ENCODE measurements at places on chromosomes 2 and 18.

- DNase-seq: no peak
Observed at GRCh38 chr2:237894986-237895543, 35.6 kb downstream of the RAMP1 start.

DNA sequence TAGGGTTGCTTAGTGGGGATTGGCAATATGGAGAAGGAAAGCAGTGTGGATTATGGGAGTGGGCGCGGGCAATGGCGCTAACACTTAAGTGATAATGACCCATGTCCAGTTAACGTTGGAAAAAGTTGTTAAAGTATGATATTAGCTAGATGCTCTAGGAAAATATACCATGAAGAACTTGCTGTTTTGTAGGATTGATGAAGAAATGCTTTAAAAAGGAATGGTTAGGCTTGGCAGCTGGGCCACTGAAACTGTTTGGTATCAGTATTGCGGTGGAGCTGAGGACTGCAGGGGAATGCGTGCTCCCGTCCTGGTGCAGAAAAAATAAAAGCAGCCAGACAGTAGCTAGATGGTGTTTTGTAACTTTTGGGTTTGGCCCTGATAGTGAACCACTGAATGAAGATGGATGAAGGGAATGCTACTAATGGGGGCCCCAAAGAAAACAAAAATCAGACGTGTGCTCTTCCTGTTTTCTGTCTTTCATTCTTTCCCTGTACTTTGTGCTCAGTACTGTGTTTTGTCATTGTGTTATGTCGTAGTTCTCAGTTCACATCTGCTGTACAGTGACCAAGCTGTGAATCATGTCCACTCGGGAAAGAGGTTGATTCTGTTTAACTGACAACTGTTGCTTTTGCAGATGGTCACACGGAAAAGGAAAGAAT lies 999 bp downstream of the INSIG2 start:
- no peak for DNase-seq

DNA sequence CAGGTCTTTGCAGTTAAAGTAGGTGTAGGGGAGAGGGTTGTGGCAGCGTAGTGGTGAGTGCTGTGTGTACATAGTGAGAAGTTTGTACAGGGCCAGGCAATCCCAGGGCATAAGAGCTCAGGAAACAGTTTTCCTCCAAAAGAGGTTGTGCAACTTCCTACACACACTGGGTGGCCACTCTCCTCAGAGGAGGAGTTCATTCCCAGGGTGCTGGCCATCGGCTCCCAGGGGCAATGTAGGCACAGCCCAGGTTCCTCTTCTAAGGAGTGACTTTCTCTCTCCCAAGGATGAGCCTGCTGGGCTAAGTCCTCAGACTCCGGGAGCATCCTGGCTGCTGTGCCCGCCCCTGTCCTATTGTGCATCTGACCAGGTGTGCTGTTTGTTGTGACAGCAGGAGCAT lies 3.0 kb downstream of the ACOXL start:
- no peak for DNase-seq

GRCh38 chr2:219025637-219026585 lies 15.4 kb downstream of the CFAP65 start:
- no peak for DNase-seq

DNA sequence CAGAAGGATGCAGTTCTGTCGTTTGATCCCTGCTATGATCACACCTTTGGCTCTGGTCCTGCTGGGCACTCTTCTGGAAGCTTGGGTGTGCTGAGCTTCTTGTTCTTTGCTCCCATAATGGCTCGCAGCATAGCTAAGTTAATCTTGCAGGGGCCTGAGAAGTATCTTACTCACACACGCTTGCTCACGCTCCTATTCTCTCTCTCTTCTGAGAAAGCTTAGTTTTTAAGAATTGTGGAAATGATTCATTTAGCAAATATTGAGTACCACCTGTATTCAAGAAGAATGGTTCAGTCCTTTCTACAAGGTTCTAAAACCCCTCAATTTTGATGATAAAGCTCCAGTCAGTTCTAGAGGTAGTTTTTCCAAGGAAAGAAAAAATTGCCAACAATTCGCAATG lies 40.6 kb downstream of the XRCC5 start:
- DNase-seq: no peak

GRCh38 chr2:231228223-231228622 lies 29.8 kb downstream of the ARMC9 start:
- peak; percentile 48 for DNase-seq

- no peak for DNase-seq
Observed at GRCh38 chr2:217971166-217971565, 31.6 kb downstream of the TNS1 start.

DNA sequence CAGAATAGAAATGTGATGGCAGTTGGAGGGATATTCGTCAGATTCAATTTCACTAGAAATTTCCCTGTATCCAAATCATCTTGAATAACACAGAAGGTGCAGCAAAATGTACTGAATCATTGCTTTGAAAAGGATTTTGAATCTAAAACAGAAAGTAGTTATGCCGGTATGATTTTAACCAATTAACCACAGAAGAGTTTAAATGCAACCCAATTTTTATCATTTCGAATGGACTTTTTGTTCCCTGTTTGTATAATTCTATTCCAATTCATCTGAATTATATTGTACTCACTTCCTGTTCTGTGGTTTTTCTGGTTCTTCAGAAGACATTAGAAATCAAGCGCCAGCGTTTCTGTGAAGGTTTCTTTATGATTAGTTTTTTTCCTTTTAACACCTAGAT lies 190.4 kb downstream of the MYO3B start:
- no peak for DNase-seq

DNA sequence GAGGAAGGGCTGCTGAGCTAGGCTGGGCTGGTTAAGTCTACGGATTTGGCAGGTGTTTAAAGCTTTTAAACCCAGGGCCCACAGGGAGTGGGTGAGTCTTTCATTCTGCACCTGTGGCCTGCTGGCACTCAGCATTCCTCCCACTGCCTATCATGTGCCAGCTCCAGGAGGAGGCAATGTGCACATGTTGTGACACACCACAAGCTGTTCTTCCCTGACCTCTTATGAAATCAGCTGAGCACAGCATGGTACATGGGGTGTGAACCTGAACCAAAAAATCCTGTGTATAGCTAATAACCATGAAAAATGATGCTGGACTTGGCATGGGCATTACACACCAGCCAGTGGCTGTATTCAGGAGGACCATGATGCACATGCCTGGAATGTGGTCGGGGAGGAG lies 297.9 kb upstream of the MMADHC start:
- DNase-seq: peak; percentile 61

GRCh38 chr2:217185265-217185995 lies 325.6 kb upstream of the TNP1 start:
- no peak for DNase-seq

- no peak for DNase-seq
Observed at GRCh38 chr2:57973621-57974186, 72.9 kb upstream of the VRK2 start.

DNA sequence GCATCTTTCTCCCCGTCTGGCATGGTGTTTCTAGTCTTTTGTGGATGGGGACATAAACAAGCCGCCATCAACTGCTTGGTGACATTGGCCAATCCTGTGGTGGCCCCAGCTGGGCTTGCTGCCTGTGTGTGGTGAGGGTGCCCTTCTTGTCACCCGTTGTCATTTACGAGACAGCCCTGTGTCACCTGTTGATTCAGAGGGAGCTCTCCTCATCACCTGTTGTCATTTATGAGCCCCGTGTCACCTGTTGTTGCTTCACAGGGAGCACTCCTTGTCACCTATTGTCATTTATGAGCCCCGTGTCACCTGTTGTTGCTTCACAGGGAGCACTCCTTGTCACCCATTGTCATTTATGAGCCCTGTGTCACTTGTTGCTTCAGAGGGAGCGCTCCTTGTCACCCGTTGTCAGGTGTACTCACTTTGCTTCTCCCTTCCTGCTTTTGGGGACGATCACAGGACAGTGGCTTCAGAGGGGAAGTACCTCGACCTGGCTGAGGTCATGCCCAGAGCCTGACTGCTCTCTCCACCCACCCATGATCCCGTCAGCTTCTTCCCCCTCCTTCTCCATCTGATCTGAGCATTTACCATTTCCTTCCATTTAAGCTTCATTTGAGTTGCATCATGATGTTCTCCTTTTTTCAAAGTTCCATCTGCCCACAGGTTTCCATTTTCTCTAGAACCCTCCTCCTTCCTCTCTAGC lies 29.1 kb downstream of the HPCAL1 start:
- DNase-seq: peak; percentile 74

DNA sequence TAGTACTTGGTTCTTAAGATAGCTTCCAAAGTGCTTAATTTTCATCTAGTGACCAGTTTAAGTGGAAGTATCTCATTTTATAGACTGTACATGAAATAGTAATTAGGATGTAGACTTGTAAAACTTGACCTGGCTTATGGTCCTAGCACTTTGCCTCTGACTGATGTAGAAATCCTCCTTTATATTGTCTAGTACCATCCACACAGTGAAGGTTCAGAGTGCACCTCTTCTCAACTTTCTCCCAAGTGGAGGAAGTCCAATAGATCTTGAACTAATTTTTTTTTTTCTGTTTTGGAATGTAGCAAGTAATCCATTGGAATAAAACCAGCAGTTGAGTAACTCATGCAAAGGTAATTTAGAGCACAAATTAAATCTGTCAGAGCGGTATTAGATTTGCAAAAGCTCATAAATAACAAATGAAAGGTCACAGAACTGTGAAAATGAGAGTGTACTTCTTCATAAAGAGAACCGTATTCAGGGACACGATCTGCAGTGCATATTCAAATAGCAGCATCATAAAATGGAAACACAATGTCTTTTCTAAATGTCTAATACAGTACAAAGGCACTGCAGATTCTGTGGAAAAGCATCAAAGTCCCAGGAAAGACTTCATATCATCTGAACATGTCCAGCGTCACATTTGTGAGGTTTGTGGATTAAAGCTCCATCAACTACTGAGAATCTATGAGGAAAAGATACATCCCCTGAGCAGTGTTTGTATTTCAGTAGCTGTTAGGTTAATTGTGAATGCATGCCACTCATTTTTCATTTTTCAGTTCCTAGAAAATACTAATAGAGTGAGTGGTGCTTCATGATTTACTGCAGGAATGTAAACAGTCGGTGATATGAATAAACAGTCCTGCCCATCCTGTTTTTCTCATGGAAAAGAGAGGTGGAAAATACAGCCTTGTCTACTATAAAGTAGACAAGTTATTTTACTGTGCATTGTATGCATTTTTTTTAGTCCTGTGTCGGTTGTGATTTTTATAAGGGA lies 100.7 kb downstream of the LYPD6 start:
- DNase-seq: no peak

GRCh38 chr18:63216516-63217311 lies 102.9 kb downstream of the BCL2 start:
- DNase-seq: no peak

GRCh38 chr2:12931186-12931844 lies 214.6 kb downstream of the TRIB2 start:
- peak; percentile 29 for DNase-seq

GRCh38 chr2:204436230-204436629 lies 109.0 kb upstream of the PARD3B start:
- no peak for DNase-seq

GRCh38 chr2:23430263-23430662 lies 45.3 kb downstream of the KLHL29 start:
- no peak for DNase-seq

DNA sequence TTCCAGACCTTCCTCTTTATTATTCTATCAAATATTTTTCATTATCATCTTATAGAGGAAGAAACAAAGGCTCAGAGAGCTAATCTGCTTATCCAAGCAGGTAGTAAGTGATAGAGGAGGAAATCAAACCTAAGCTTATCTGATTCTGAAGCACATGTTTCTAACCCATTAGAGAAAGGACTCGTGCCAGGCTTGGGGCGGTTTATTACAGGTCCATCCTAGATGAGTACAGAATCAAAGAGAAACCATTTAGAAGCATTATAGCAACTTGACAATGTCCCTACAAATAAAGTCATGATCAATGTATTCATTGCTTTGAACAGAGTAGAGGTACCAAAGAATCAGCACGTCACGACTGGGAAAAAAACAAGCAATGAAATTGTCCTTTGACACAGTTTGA lies 303.0 kb downstream of the CYRIA start:
- no peak for DNase-seq

GRCh38 chr2:1718339-1719220 lies 25.7 kb downstream of the PXDN start:
- DNase-seq: no peak

DNA sequence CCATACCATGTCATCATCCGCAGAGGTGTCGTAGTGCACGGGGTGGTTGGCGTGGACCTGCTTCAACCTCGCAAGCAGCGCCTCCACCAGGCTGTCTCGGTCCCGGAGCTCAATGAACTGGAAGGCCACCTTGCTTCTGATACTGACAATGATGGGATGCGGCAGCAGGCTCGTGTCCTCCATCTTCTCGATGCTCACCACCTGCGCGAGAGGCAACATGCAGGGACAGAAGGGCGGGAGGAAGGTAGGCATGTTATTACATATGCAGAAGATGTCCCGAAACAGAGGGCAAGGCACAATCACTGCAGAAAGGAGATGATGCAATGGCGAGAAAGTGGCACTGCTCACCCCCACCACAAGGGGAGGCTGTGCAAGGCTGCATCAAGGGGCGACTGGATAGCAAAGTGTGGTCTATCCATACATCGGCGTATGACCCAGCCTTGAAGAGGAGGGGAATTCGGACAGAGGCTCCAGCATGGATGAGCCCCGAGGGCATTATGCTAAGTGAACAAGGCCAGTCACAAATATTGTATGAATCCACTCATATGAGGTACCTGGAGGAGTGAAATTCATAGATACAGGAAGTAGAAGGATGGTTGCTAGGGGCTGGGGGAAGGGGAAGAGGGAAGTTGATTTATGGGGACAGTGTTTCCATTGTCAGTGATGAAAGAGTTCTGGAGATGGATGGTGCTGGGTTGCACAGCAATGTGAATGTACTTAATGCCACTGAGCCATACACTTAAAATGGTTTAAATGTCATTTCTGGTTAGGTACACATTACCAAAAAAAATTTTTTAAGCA lies 36.6 kb downstream of the RPL31 start:
- DNase-seq: no peak

GRCh38 chr2:12675352-12675795 lies 41.4 kb upstream of the TRIB2 start:
- DNase-seq: no peak

GRCh38 chr2:205763708-205764211 lies 81.5 kb downstream of the NRP2 start:
- no peak for DNase-seq

DNA sequence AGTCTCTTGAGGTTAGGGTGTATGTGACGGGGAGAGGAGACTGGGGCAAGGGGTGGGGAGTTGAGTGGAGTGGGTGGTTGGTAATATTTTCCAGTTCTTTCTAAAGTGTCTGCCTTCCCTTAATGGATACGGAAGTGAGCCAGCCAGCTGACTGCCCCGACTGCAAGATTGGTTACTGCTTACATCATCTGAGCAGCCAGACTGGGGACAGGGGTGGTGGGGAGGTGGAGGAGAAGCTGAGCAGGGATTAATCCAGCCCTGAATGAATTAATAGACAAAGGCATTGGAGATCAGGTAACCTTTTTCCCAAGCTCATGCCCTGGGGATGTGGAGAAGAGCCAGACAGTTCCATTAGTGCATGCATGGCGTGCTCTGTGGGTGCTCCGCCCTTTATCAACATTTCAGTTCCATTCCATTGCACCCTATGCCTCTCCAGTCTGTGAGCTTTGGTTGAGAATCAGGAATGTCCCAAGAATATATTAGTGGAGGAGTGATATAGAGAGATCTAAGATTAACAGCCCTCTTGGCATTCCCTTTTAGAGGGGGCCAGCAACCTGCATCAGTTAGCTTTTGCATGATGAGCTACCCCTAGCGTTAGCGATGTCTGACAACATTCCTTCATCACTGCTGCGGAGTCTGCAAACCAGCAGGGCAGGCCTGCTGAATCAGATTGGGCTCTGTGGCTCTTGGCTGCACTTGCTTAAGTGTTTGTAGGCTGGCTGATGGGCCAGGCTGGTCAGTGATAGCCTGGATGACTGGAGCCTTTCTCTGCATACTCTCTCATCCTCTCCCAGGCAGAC lies 67.4 kb downstream of the TNP1 start:
- peak; percentile 13 for DNase-seq

Data from NCI-H2029 (cell line).